ENCODE measurements at places on chromosomes 7 and 10. TPM values are rescaled to one million over a fixed set of nuclear protein-coding genes. Genes with fewer than 3 reads are reported as not detected.

Gene ASAH2
- 6.0 TPM for total RNA-seq

Gene NYAP1
- total RNA-seq, result not detected

Gene HOXA5
- total RNA-seq, result 0.33 TPM

Gene OR2A1
- not detected for total RNA-seq

Gene WNT8B
- total RNA-seq, result not detected

DNA sequence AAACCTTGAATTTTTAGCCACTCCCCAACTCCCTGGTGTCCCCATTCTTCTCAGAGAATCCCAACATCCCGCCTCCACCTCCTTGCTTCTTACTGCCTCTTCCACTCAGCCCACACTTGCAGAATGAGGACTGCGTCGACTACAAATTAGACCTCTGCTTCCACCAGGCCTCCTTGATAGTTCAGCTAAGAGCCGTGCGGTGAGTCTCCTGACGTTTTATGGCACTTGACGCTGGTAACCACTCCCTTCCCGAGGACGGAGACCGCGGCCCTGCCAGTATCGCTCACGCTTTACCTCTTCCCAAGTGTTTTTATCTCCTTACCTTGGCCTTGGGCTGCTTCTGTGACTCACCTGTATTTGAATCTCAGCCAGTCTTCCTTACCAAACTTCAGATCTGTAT lies 31.1 kb downstream of the RBM17 start:
- no peaks in the 10 kb centered on the region for H3K36me3 ChIP-seq
- no peak overlapping the region for H3K4me3 ChIP-seq
- DNase-seq, result no peak

- peaks cover 6% of the 10 kb centered on the region for H3K4me1 ChIP-seq
- H3K27me3 ChIP-seq, result no peaks in the 10 kb centered on the region
- no peaks in the 10 kb centered on the region for H3K36me3 ChIP-seq
- no peak overlapping the region for H3K4me3 ChIP-seq
- H3K27ac ChIP-seq, result no peak overlapping the region
These were observed 16.5 kb downstream of the AIFM2 start for GRCh38 chr10:70115948-70116682.

DNA sequence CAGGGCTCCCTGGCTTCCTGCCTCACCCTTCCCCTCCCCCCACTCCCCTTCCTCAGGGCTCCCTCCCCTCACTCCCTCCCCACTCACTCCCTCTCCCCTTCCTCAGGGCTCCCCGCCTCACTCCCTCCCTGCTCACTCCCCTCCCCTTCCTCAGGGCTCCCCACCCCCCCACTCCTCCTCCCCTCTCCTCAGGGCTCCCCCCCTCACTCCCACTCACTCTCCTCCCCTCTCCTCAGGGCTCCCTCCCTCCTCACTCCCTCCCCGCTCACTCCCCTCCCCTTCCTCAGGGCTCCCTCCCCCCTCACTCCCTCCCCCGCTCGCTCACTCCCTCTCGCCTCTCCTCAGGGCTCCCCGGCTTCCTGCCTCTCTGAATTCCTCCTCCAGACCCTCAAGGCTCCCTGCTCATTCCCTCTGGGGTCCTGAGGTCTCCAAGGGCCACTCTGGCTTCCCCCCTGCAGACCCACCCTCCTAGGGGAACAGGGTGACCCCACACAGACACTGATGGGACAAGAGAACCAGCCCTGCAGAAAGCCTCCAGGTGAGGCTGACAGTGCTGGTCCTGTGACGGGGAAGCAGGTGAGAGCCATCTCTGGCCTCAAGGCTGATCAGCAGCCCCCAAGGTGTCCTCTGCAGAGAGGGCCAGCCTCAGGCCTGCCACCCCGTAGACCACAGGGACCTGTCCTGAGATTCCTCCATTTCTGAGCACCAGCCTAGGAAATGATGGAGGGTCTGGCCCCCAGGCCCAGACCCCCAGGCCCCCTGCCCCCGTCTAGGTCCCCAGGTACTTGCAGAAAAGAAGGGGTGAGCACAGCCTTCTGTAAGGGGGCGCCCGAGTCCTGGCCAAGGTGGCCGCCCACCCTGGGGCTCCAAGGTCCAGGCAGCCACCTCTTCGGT lies 47.2 kb downstream of the PWWP2B start:
- peak overlapping the region; percentile 15 for H3K4me3 ChIP-seq
- H3K4me1 ChIP-seq, result peaks cover 25% of the 10 kb centered on the region
- no peaks in the 10 kb centered on the region for H3K27me3 ChIP-seq
- no peaks in the 10 kb centered on the region for H3K36me3 ChIP-seq

GRCh38 chr10:132517951-132518521 lies 19.6 kb upstream of the INPP5A start:
- H3K27ac ChIP-seq, result no peak overlapping the region
- H3K4me1 ChIP-seq, result no peaks in the 10 kb centered on the region
- H3K4me3 ChIP-seq, result no peak overlapping the region
- H3K27me3 ChIP-seq, result peaks cover 2% of the 10 kb centered on the region

DNA sequence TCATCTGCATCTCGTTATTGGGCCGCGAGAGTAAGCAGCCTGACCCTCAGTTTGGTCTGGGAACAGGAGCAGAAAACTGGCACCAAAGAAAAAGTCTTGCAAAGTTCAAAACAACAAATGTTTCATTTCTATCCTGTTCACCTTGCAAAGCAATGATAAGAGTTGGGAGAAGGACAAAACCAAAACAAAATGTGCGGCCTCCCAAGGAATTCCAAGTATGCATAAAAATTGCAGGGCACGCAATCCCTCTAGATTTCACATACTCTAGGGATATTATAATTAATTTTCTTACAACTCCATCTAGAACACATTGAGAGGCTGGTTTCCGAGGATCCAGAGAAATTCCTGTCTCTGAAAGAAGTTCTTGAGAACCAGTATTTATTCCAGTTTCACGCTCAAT lies 20.1 kb downstream of the CHUK start:
- no peak overlapping the region for H3K4me3 ChIP-seq
- H3K36me3 ChIP-seq, result peaks cover 26% of the 10 kb centered on the region
- no peak overlapping the region for H3K27ac ChIP-seq
- DNase-seq, result no peak
- H3K27me3 ChIP-seq, result no peaks in the 10 kb centered on the region

DNA sequence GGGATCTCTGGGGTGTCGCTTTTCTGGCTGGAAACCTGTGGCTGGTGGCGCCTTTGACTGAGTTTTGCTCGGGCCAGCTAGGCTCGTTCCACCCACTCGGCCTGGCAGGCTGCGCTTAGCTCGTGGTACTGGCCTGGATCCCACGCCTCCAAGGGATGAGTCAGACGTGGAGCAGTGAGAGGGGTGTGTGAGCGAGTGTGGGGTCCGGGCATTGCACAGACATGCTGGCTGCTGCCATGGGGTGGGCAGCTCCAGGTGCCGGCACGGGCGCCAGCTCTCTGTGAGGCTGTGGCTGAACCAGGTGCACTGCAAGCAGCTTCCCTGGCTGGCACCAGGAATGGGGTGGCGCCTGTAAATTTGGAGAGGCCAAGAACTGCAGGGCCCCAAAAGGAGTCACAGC lies 63.1 kb upstream of the CACNA2D1 start:
- H3K4me3 ChIP-seq, result no peak overlapping the region
- DNase-seq, result no peak
- H3K36me3 ChIP-seq, result peaks cover 6% of the 10 kb centered on the region

DNA sequence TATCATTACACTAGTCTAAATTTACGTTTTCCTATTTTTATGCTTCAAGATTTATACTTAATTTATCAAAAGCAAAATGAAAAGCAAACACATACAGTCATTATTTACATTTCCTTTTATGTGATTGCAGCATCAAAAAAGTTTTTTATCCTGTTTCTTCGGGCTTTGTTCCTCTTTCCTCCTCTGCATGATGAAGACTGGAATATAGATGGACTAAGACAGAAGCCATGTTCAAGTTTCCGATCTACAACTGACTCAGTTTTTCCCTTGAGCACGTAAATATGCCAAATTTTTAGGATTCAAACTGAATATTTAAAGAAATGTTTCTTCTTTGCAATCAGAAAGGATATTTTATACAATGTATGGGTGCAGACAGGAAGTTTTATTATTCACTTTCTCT lies 273.5 kb upstream of the DGKB start:
- no peak for DNase-seq
- no peak overlapping the region for H3K4me3 ChIP-seq
- H3K4me1 ChIP-seq, result no peaks in the 10 kb centered on the region
- no peaks in the 10 kb centered on the region for H3K27me3 ChIP-seq
- H3K27ac ChIP-seq, result no peak overlapping the region

- no peak overlapping the region for H3K4me3 ChIP-seq
- no peak for DNase-seq
- no peaks in the 10 kb centered on the region for H3K4me1 ChIP-seq
- no peaks in the 10 kb centered on the region for H3K27me3 ChIP-seq
These were observed 70.6 kb upstream of the PLXDC2 start for GRCh38 chr10:19745672-19746071.

DNA sequence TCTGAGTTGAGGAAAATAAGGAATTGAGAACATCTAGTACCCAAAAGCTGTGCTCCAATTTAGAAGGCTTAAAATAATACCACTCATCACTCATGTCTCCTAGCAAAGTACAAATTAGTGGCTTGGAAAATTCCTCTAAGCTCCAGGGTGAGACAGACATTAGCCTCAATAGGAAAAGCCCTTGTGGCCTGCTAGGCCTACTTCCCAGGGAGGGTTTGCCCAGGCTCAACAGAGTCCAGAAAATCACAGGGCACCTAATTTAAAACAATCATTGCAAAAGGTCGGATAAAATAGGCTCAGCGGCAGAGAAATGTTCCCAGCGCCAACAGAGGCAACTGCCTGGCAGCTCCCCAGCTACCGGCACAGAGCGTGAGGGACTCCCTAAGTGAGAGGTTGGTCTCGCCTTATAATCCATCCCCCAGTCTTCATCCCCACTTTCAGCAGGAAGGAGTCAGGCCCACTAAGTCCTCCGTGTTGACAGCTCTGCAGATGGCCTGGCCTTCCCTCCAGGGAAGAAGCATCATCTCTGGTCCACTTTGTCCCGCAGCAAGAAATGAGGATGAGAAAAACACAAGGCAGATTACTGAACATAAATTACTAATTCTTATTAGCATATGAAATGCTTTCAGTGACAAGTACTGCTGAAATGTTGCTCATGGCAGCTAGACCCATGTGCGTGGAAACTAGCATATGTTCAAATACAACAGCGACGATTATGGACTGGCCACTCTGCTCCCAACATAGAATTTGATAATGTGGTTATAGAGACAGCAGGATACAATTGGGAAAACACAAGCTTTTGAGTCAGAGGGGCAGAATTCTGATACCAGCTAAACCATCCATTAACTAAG lies 1177.7 kb upstream of the AUTS2 start:
- H3K27me3 ChIP-seq, result no peaks in the 10 kb centered on the region
- H3K36me3 ChIP-seq, result no peaks in the 10 kb centered on the region
- DNase-seq, result no peak
- H3K27ac ChIP-seq, result no peak overlapping the region

All from natural killer cell treated with Interleukin-12 subunit alpha and Interleukin-12 subunit beta and Interleukin-15 and Interleukin-18, amount 100 ng/mL, for 72 hours (primary cell).